ENCODE measurements at places on chromosomes 11 and 22. TPM values are rescaled to one million over a fixed set of nuclear protein-coding genes. Genes with fewer than 3 reads are reported as not detected.

DNA sequence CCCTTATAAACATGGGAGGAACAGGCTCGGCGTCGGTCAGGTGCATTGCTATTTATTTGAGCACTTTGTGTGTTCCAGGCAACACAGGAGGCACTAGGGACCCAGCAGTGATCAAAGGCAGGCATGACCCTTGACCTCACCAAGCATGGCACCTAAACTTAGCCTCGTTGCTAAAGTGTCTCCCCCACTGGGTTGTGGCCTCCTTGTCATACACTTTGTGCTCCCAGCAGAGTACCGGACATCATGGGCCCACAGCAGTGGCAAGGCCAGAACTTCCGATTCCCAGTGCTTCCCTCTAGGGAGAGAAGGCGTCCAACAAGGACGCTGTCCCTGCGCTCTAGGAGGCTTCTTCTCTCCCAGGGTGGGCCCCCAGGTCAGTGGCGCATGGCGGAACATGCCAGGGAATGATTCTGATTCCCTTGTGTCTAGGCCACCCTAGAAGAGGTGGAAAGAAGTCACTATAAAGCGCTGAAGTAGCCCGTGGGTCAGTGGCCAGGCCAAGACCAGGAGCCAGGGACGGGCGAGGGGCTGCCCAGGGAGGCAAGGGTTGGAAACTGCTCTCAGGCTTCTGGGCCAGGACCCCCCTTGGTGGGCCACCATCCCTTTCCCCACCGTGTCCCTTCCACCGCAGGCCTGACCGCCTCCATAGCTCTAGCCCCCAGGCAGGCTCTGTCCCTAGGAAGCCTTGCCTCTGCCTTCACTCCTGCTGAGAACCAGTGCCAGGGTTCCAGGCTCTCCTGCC lies 19.7 kb downstream of the TOM1 start:
- DNase-seq: no peak

- DNase-seq: no peak
Observed at GRCh38 chr22:31398231-31398630, 1.2 kb upstream of the DRG1 start.

DNA sequence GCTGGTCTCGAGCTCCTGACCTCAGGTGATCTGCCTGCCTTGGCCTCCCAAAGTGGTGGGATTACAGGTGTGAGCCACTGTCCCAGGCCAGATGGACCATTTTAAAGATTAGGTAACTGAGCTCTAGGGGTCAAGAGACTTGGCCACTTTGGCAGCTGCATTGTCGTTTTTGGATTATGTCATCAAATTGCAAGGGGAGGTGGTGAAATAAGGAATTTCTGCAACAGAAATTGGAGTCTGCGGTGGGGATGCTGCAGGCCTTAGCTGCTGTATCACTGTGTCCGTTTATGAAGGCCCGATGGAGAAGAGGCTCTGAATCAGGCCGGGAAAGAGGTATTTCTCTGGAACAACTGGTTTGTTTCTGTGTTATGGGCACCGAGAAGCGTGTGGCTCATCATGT lies 34.6 kb downstream of the PTPRJ start:
- no peak for DNase-seq

DNA sequence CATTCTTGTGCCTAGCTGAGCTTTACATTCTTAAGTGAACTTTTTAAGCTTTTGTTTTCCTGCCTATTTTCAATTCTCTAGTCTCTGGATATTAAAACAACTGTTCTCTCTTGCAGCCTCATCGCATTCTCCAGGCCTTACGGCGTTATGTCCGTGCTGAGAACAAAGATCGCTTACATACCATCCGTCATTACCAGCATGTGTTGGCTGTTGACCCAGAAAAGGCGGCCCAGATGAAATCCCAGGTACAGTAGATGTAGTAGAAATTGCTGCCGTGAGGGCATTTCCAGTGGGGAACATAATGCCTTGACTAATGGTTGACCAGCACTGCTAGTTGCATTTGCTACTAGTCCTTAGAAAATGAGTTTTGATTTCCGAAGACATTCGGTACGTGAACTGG lies 29.7 kb upstream of the ST14 start:
- DNase-seq: no peak

GRCh38 chr11:106061249-106061784 lies 15.8 kb downstream of the KBTBD3 start:
- DNase-seq: no peak

- no peak for DNase-seq
Observed at GRCh38 chr11:96306071-96306470, 36.9 kb downstream of the MAML2 start.

Gene CACNA1I
- not detected for total RNA-seq

Gene SNAP29
- 10.0 TPM for total RNA-seq
